Activated gamma-delta T cell (primary cell): ENCODE measurements at places on chromosomes 5 and 9.

DNA sequence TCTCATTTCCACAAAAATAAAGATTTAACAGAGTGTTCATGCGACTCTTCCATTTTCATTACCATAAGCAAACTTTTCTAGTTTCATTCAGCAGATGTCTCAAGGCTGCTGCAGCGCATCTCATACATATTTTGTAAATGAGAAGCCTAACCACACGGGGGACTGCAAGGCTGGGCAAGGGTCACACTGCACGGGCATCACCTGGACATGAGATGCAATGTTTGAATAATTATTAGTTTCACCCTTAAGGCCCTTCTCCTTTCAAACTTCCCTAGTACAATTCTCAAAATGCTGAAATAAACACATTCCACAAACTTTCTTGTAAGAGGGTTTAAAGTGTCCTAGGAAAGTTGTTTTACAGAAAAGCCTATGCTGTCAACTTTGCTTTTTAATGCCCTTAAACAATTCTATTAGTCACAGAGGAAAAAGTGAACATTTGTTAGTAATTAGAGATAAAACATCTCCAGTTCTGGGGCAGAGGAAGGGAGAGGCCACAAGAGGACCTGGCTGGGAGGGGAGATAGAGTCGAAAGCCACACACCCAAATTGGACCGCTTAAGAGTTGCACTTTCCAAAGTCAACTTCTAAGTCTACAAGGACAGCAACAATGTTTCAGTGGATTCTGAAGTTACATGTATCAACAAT lies 1.3 kb downstream of the DENND1A start:
- no peak for DNase-seq

- DNase-seq = no peak
Measured at GRCh38 chr5:154373326-154373725, 72.5 kb upstream of the SAP30L start.

DNA sequence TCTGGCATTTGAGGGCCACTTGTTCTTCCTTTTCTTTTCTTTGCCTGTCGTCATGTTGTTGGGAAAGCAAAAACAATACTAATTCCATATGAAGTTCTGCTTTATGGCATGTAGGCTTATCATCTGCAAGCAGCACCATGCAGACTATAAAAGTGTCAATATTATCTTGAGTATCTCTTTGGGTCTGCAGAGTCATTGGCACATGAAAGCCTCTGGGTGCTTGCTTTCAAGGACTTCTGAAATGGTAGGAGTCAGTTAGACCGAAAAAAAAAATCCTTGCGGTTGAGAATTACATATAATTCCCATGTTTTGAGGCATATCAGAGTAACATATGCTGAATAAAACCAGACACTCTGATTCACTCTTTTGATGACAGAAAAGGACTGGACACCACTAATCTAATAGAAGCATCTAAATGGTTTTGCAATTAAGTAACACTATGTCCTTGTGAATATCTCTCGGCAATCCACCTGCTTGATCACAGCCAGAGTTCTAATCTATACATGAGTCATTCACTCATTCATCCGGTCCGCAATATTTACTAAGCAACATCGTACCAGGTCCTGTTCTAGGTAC lies 44.4 kb downstream of the GNAQ start:
- no peak for DNase-seq

DNA sequence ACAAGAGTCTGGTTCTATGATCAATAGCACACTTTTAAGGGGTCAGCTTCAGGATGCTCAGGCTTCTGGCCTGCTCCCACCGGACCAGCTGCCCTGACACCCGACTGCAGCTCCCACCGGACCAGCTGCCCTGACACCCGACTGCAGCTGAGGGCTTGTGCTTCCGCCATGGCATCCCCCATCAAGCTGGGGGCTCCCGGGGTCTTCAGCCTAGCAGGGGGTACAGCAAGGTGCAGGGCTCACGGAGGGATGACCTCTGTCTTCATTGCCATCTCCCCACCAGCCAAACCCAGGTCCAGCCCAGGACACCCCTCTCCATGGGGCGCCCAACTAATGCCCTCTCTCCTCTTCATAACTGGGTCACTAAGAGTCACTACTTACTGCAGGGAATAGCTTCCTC lies 1.9 kb downstream of the FLT4 start:
- no peak for DNase-seq

DNA sequence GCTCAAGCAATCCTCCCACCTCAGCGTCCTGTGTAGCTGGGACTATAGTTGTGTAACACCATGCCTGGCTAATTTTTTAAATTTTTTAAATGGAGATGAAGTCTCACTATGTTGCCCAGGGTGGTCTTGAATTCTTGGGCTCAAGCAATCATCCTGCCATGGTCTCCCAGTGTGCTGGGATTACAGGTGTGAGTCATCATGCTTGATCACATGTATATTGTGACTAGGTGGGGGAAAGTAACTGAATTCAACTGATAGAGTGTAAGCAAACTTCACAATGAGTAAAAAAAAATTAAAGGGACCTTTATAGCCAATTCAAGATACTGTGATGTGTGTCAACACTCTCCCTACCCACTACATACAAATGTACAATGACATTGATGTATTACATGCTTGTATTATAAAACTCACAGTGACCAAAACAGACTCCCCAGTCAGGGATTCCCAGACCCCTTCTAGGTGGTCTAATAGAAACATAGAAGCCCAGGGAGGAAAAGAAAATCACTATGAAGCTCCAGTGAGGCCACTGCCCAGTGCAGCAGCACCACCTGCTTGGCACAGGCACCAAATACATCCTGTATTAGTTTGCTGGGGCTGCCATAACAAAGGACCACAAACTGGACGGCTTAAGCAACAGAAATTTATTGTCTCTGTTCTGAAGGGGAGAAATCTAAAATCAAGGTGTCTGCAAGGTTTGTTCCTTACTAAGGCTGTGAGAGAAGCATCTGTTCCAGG lies 8.8 kb downstream of the PLGRKT start:
- no peak for DNase-seq

DNA sequence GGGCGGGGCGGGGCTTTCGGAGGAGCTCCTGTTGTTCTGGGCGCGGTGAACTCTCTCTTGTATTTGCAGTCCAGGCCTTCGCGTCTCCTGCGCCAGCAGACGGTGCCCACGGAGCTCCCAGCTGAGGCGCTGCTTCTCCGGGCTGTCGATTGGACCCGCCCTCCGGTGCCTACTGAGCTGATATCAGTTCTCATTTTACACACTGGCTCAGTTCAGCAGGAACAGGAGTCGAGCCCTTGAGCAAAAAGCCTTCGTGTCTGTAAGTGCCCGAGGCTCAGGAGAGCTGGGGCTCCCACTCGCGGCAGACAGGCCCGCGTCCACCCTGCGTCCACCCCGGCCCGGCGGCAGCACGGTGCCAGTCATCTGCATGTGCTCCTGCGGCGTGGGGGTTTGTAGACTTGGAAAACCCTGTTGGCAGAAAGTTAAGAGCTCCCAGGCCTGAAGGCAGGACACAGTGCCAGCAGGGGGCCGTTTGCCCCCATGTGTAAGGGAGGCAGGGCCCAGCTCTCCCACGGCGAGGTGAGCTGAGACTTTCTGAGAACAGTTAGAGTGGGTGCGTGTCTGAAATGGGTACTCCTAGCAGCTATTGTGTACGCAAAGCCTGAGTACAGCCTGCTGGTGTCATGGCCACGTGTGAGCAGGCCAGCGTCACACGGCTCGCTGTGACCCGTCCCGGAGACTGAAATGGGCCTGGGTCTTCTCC lies 231.5 kb downstream of the FANCC start:
- no peak for DNase-seq

DNA sequence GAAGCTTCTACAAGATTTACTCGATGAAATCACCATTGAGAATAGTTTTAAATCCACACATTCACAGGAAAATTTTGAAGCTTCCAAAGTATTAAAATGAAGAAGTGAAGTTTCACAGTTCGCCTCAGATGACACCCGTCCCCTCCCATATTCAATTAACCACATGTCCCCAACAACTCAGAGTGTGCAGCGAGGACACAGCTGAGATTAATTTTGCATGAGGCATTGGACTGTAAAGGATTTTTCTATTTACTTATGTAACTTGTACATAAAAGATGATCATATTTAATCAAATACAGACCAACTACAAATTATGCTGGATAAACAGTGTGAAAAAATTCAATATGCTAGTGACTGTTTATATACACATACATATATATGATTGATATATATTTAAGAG lies 84.7 kb upstream of the OLFM1 start:
- DNase-seq = no peak

- no peak for DNase-seq
Measured at GRCh38 chr5:115394531-115394930, 98.1 kb upstream of the CCDC112 start.

- DNase-seq = no peak
Measured at GRCh38 chr5:90472783-90473395, 1.7 kb downstream of the MBLAC2 start.

- DNase-seq = no peak
Measured at GRCh38 chr9:12183321-12183720, 509.9 kb upstream of the TYRP1 start.

DNA sequence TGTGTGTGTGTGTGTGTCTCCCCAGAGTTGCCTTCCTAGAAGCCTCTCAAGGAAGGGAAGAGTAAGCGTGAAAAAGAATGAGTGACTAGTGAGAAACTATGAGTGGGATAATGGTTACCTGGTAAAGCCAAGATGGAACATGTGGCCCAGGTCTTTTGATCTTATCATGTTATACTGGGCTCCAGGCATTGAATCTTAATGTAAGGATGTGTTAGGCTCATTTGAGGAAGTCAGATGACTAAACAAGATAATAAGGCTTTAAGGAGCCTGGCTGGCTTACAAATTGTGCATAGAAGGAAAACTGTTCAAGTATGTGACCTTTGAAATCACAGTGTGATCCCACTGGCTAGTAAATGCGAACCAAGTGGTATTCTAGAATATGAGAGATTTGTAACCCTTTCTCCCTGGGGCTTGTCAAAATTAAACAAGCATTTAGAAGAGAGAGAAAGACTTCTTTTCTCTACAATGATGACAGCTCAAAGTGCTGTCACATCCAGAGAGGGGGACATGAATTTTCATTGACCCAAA lies 29.9 kb upstream of the HMHB1 start:
- no peak for DNase-seq

- no peak for DNase-seq
Measured at GRCh38 chr5:96626956-96627355, 35.2 kb upstream of the CAST start.

- no peak for DNase-seq
Measured at GRCh38 chr9:33374190-33374589, 28.2 kb downstream of the AQP7 start.

DNA sequence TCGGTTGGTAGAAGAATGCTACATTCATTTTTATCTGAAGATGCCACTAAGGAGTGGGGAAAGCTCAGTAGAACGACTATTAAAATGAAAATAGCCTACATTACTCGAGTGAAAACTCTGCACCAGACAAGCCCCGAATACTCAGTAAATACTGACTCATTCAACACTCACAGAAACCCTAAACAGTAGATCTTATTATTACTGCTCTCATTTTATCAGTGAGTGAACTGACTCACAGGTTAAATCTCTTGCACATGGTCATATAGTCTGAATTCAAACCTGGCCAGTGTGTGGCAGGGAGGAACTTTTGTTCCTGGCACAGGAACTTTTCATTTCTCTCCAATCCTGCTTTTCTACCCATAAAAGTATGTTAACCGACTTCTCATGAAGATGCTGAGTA lies 9.6 kb upstream of the PAPPA start:
- no peak for DNase-seq

- no peak for DNase-seq
Measured at GRCh38 chr5:110134963-110135935, 445.5 kb downstream of the MAN2A1 start.

DNA sequence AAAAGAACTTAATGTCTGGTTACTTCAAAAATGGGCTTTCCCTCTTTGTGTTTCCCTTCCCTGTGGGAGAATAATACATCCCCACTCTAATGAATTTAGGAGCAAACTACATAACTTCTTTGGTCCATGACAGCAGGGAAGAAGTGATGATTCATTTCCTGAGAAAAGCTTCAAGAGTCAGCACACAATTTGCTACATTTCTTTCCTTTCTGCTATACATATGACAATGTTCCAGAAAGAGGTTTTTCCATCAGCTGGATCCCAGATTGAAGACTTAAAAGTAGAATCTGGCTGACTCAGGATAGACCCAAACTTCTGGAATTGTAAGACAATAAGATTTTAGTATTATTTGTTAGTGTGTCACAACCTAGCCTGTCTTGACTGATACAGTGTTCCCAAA lies 126.1 kb downstream of the DRD1 start:
- no peak for DNase-seq

DNA sequence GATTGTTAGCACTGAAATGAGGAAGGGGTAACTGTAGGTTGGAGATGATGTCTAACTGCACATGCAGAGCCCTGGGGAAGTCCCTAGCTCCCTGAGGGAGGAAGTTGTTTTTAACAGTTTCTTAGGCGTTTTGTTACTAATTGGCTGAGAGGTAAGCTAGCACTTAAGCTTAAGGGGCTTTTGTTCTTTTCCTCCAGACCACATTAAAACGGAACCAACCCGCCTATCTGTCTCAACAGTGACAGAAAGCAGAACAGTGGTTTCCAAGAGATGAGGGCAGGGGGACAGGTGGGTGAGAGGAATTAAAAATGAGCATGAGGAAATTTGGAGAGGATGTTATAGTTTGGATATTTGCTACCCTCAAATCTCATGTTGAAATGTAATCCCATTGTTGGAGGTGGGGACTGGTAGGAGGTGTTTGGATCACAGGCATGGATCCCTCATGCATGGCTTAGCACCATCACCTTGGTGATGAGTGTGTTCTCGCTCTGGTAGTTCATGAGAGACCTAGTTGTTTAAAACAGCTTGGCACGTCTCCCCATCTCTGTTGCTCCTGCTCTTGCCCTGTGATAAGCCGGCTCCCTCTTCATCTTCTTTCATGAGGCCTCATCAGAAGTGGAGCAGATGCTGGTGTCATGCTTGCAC lies 38.9 kb downstream of the LYRM7 start:
- DNase-seq = no peak

DNA sequence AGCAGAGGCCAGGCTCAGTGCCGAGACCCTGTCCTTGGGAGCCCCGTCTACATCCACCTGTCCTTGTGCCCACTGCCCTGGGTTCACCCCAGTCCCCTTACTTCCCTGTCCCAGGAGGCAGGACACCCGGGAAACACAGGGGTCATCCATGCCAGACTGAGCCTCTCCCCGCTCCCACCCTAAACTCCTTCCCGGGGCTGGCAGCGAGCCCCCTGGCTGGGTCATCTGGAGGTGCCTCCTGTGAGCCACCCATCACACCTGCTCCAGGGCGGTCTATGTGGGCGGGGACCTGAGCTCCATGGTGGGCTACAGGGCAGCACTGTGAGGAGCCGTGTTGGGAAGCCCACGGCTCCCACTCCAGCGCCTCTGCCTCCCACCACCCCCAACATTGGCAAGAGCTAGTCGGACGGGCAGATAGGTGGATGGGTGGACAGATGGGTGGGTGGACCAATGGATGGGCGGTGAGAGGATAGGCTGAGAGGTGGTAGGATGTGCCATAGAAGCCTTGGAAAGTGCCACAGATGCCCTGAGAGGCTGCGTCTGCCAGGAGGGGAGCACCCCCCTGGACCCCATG lies 42.5 kb upstream of the RXRA start:
- DNase-seq = no peak

GRCh38 chr5:122126177-122126755 lies 3.1 kb upstream of the ZNF474 start:
- DNase-seq = no peak

GRCh38 chr5:171451421-171451820 lies 32.0 kb downstream of the FGF18 start:
- DNase-seq = no peak
